ENCODE measurements at places on chromosomes 1 and 21.

DNA sequence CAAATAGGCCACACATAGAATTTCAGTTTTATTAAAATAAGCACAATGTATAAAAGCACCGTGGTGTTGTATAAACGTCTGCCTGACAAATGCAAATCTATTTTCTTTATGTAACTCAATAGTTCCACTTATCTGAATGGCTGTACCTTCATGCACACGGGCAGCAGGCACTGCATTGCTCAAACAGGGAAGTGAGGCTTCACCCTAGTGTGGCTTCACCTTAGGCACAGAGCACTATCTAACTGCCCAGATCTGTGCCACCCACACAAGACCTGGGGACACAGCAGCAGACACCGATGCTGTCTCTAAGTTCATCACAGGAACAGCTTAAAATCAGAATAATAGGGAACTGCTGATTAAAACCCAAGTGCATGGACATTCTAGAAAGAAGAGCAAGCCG lies 6.0 kb upstream of the KNCN start:
- DNase-seq: no peak

GRCh38 chr1:90387805-90388204 lies 329.3 kb downstream of the BARHL2 start:
- no peak for DNase-seq

GRCh38 chr1:112188611-112189010 lies 199.1 kb upstream of the KCND3 start:
- no peak for DNase-seq

GRCh38 chr1:235025422-235025984 lies 103.1 kb downstream of the TOMM20 start:
- DNase-seq: no peak

DNA sequence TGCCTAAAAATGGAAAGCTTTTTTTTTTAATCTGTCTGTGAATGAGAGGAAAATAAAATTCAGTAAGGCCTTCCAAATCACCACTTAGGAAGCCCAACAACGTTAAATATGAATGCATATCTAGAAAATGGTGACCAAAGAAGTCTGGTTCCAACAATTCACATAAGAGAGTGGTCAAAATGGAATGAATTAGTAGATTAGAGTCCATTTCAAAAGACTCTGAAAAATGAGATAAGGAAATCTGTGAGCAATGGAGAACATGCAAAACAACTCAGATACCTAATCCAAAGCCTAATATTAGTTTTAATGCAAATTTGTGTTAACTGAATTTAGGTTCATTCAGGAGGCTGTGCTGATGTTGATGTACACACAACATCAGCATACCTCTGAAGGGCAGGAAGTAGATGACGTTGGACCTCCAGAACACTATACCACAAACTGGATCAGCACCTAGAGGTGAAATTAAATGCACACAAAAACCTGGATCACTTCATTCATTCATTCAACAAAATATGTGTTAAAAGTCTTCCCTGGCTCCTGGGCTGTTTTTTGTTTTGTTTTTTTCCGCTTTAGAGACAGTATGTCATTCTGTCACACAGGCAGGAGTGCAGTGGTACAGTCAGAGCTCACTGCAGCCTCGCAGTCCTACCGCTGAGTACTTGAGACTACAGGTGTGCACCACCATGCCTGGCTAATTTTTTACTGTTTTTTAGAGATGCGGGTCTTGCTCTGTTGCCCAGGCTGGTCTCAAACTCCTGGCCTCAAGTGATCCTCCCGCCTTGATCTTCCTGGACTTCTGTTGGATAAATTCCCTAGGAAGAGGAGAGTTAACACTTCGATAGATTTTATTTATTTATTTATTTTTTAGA lies 4.9 kb upstream of the BRWD1 start:
- DNase-seq: no peak

DNA sequence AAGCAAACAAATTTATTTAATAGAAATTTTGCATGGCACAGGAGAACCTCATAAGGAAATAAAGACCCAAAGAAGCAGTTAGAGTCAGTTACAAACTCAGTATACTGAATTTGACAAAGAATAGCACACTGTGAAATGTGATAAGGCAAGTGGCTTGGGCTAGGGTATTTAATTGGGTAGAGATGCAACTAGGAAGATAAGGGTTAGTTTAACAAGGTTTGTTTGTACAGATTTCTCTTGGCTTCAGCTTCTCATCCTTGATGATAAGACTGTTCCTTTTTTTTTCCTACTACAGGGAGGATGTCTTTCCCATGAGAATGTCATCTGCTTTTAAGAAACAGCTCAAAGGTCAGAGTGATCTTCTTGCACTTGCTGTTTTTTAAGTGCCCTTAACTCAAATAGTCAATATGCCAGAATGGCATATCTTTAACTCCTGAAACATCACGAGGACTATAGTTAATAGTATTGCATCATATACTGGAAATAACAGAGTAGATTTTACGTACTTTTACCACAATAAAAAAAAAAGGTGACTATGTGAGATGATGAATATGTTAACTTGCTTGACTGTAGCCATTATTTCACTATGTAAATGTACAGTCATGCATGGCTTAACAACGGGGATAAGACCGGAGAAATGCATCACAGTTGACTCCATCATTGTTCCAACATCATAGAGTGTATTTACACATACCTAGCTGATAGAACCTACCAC lies 9.2 kb upstream of the TRAF3IP3 start:
- no peak for DNase-seq

DNA sequence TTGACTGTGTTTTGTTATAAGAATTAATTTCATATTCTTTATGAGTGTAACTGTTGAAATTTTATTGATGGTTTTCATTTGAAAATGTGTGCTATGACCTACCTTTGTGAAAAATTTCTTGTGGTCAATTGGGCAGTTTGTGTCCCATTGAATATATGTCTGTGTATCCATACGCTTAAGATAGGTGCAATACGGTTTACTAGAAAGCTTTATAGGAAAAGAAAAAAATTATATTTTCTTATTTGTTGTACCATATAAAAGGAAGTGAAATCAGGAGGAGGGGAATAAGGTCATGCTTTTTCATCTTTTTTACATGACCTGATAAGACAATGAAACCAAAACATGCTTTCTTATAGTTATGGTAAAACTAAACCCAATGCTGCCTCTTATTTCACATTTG lies 807.7 kb downstream of the USP25 start:
- no peak for DNase-seq

GRCh38 chr21:38505654-38506523 lies 7.6 kb upstream of the ERG start:
- DNase-seq: peak; percentile 62

DNA sequence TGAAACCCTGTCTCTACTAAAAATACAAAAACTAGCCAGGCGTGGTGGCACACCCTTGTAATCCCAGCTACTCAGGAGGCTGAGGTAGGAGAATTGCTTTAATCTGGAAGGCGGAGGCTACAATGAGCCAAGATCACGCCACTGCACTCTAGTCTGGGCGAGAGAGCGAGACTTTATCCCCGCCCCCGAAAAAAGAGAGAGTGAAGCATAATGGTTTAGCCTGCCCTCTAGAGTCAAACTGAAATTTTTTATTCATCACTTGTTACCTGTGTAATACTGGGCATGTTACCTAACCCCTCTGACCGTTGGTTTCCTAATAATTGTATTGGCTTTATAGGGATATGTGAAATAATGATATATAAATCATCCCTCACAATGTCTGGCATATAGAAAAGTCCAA lies 18.8 kb downstream of the GPR52 start:
- no peak for DNase-seq
